Stimulated activated CD4-positive, alpha-beta T cell treated with anti-CD3 and anti-CD28 coated beads, Interleukin-15, amount 100 ng/mL, for 24 hours (primary cell): ENCODE measurements at places on chromosomes 4 and X.

GRCh38 chr4:116016201-116016600, 902.8 kb upstream of the NDST4 start:
- no peak for DNase-seq

GRCh38 chrX:153625271-153626024, 21.6 kb upstream of the DUSP9 start:
- DNase-seq, result no peak

GRCh38 chrX:47651043-47651905, 911 bp upstream of the ELK1 start:
- no peak for DNase-seq

- DNase-seq, result no peak
These were observed 59.0 kb downstream of the PCGF3 start for GRCh38 chr4:764405-765169.

DNA sequence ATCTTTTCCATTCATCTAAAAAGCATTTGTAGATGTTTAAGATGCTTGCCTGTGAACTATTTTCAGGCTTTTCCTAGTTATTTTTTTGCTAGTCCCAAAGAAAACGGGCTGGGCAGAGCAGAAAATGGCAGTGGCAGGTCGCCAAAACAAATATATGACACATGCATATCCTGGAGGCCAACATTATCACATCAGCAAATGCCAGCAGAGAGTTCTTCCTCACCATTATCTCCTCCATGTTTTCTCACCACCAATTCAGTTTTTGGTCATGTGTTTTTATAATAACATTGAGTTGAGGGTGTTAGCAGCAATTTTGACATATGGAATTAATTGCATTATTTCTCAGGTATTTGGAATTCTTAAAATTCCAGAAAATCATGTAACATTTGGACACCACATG, 97.9 kb upstream of the EOLA2 start:
- DNase-seq, result no peak

DNA sequence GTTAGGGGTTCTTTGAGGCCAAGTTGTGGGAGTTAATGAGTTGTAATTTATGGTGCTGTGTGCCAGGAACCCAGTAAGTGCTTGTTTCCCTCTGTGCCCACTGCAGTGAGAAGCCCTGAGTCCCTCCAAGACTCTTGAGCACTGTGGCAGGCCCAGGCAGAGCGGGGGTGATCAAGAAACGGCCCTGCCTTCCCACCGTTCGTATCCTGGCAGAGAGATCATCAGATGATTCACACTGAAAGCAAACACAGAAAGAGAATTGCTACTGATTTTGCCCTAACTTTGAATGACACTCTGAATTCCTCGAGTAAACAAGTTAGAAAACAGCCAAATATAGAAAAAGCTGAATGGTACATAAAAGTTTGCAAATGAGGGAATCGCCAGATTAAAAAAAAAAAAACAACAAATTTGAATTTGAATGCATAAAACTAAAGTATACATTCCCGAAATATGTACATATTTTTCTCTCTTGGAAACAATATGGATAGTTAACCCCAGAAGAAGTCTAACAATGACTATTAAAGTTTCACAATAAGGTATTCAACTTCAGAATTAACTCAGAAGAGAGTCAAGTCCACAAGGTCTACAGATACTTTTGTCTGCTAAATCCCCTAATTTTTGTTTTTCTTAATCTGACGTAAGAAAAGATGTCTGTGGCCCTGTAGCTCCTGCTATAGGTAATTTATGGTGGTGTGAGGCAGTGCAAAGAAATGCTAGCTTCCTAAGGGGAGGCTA, 71.8 kb downstream of the AFAP1 start:
- peak; percentile 32 for DNase-seq

- DNase-seq, result no peak
These were observed 339.7 kb upstream of the VCX start for GRCh38 chrX:7503251-7503650.
